ENCODE measurements at places on chromosomes 7 and 10.

GRCh38 chr10:23157691-23158369 is 34.3 kb upstream of the PTF1A start:
- no peak for DNase-seq

GRCh38 chr10:77819210-77820112 is 107.1 kb downstream of the DLG5 start:
- no peak for DNase-seq

GRCh38 chr7:115822380-115822779 is 208.2 kb downstream of the TFEC start:
- DNase-seq = no peak

- DNase-seq = peak; percentile 20
Observed at GRCh38 chr7:130732980-130733930, 752 bp downstream of the KLF14 start.

- DNase-seq = no peak
Observed at GRCh38 chr10:92714152-92714845, 24.5 kb downstream of the HHEX start.

- DNase-seq = no peak
Observed at GRCh38 chr7:113856010-113856409, 62.8 kb downstream of the PPP1R3A start.

DNA sequence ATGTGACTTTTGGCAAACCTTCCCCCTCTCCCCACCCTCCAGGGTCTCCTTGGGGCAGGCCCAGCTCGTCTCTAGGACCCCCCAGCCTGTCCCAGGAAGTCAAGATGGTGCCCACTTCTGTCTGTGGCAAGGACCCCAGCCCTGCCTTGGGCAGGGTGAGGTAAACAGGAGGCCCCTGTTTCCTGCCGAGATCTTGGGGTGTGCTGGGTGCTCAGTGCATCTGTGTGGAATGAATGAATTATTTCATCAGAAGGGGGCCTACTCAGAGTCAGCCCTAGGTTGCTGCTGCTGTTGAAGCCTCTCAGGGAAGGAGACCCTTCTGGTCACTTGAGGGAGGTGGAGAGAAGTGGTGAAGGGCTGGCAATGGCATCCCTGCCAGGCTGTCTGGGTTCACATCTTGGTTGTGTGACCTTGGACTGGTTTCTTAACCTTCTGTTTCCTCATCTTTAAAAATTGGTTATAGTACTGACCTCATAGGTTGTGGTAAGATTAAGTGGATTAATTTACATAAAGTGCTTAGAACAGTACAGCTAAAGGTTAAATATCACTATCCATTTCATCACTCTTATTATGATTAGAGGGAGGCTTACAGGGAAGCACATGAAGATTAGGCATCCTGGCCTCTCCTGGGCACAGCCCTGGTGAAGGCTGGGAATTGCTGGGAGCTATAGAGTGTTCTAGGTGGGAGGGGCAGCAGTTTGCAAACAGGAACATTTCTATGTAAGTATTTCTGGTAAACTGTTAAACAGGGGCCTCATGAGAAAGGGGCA is 67.7 kb downstream of the ZMIZ1 start:
- DNase-seq = no peak

- DNase-seq = no peak
Observed at GRCh38 chr10:79488336-79488735, 24.0 kb upstream of the EIF5AL1 start.

GRCh38 chr10:111600772-111601171 is 523.9 kb downstream of the ADRA2A start:
- DNase-seq = no peak

DNA sequence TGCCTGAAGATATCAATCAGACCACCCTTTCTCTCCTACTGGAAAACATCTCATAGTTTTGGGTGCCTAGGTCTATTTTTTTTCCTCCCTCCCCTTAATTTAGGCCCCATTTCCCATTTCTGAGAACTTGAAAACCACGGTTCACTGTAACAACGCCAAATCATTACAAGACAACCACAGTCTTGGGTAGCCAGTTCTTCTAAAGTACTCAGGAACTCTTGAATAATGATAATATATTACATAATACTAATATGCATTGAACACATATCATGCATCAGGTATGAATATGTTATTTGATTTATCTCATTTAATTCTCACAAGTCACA is 185.1 kb upstream of the ADO start:
- no peak for DNase-seq

- peak; percentile 9 for DNase-seq
Observed at GRCh38 chr7:20260223-20260622, 43.0 kb upstream of the MACC1 start.

- DNase-seq = no peak
Observed at GRCh38 chr7:4233621-4234497, 448.2 kb upstream of the FOXK1 start.

DNA sequence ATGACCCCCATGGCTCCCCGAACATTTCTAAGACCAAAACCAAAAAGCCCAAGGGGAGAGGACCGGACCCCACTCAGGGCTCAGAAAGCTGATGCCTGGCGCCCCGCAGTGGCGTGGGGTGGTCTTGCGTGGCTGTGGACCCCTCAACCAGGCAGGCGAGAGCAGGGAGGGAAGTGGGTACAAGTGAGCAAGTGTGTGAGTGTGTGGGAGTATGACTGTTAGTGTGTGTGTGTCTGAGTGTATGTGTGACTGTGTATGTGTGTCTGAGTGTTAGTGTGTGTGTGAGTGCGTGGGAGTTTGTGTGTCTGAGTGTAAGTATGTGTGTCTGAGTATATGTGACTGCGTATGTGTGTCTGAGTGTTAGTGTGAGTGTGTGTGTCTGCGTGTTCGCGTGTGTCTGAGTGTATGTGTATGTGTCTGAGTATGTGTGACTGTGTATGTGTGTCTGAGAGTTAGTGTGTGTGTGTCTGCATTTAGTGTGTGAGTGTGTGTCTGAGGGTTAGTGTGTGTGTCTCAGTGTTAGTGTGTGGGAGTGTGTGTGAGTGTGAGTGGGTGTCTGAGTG is 34.0 kb upstream of the INSIG1 start:
- DNase-seq = no peak

DNA sequence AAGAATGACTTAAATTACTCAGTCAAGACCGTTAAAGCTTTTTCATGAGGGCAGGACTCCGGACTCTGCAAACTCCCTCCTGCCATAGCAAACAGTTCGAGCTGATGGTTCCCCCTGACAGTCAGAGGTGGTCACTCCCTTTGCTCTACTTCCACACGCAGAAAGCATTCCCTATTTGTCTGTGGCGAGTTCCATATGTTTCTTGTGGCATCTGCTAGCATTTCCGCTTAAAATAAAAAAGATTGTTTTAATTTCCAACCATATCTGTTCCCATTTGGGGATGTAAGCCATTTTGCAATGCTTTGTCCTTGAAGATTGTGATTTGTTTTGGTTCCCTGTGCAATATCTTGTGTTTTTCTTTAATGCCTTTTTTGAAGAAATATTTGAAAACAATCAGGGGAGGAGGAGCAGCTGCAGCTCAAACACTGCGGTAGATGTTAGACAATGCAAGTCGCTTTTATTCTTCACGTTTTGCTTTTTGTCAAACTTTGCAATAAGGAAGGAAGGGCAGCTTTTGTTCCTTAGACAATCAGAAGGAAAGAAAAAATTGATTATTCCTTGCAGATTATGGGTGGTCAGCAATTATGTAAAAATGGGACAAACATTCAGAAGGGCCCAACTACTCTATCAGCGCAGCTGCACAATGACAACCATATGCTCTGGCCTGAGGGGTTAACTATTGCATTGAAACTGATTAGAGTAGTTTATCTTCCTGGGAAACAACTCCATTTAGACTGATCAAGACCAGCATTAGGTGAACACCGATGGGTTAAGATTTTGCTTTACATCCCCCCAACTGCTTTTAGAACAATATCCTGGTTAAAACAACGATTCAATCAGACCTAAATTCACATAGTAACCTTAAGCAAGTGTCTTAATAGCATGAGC is 425.8 kb upstream of the NRP1 start:
- no peak for DNase-seq

DNA sequence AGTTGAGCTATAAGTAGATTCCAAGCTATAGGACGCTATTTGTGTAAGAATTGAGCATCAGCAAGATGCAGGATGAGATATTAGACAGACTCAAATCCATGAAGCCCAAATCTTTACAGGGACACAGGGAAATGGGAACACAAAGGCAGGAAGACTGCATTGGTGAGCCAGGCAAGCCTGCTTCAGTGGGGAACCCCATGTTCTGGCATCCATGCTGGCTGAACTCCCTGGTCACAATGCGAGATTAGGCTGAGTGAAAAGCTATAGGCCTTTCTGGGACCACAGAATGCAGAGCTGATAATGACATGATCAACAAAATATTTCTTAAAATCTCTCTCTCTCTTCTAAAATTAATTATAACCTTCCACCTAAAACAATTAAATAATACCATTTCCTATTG is 170.5 kb downstream of the CDC14C start:
- DNase-seq = no peak

GRCh38 chr10:113425541-113425951 is 127.3 kb upstream of the HABP2 start:
- no peak for DNase-seq

- DNase-seq = no peak
Observed at GRCh38 chr10:124168991-124169802, 75.8 kb upstream of the CHST15 start.

DNA sequence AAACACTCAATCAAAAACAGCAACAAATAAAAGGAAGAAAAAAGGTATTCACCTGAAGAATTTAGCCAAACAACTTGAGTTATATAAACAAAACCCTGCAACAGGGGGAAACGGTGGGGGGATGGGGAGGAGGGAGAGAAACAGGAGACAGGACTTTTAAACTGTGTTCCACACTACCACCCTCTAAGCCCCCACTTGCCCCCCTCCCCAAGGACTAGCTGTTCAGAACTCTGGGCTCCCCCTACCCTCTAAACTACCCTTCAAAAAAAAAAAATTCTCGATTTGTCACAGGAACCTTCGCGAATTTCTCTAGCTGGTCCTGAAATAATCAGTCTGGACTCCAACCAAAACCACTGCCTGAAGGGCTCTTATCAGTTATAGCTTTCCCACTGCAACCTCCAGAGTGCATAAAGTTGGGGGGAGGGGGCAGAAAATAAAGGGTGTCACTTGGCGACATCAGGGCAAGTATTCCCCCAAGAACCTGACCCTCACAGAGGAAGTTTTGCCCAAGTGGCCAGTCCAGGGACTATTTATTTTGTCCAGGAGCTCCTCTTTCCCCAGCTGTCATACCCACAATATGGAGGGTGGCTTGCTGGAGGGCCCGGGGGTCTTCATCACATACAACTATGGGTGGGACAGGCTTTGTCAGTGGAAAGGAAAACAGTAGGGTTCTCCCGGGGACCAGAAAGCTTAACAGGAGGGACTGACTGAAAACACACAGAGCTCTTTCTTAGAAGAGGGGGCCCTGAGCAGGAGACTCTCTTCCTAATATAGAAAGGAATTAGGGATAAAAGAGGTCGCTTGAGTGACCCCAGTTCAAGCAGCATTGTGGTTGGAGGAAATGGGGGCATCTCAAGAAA is 1.3 kb downstream of the UBE2H start:
- no peak for DNase-seq

All from NCI-H446 (cell line).